ENCODE measurements at places on chromosomes 4 and X.

- H3K4me3 ChIP-seq, result peak overlapping the region; percentile 48
- H3K27me3 ChIP-seq, result no peaks in the 10 kb centered on the region
- H3K4me1 ChIP-seq, result no peaks in the 10 kb centered on the region
- peak overlapping the region; percentile 86 for H3K27ac ChIP-seq
- no peaks in the 10 kb centered on the region for H3K36me3 ChIP-seq
- DNase-seq, result no peak
Measured at GRCh38 chrX:115560211-115560977, 580 bp upstream of the PLS3 start.

GRCh38 chrX:25599061-25599460 is 539.1 kb upstream of the MAGEB18 start:
- no peak overlapping the region for H3K27ac ChIP-seq
- no peak overlapping the region for H3K4me3 ChIP-seq
- H3K36me3 ChIP-seq, result no peaks in the 10 kb centered on the region
- no peaks in the 10 kb centered on the region for H3K4me1 ChIP-seq

DNA sequence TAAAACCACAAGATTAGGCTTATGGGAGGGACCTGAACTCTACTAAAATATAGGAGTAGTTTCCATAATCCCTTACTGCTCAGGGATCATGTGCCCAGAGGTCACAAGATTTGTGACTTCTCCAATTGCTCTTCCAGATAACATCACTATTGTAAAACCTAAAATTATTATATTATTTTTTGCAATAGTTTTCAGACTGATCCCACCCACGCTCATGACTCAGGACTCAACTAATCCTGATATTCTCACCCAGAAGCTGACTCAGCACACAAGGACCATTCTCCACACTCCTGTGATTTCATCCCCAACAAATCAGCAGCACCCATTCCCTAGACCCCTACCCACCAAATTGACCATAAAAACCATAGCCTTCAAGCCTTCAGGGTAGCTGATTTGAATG is 24.0 kb upstream of the RPL34 start:
- H3K27ac ChIP-seq, result no peak overlapping the region
- H3K4me3 ChIP-seq, result no peak overlapping the region
- H3K27me3 ChIP-seq, result no peaks in the 10 kb centered on the region

DNA sequence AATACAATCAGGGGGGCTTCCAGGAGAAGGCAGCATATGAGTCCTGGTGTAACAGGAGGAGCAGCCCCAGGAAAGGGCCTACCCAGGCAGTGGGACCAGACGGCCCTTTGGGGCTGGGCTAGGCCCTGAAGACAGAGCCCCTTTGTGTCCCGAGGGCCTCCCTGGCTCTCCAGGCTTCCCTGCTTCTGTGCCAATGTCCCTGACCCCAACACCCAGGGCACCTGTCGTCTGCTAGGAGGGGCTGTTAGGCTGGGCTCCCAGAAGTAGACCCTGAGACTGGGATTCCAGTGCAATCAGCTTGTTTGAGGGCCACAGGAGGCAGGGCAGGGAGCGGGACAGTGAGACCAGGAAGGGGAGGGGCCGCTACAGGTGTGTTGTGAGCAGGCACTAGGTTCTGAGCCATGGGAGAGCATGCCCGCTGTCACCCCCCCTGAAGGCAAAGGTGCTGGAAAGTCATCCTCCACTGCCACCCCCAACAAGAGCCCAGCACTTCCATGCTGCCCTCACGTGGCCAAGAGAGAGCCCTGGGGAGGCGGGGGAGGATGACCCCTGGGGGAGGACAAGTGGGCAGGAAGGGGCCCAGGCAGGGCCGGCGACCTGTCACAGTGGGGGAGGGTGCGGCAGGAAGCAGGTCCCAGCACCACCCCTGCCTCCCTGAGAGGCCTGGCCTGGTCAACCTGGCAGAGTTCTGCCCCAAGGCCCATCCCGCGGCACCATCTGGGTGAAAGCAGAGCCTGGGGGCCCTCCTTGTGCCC is 64.8 kb downstream of the ADRA2C start:
- peak; percentile 36 for DNase-seq
- no peaks in the 10 kb centered on the region for H3K27me3 ChIP-seq

DNA sequence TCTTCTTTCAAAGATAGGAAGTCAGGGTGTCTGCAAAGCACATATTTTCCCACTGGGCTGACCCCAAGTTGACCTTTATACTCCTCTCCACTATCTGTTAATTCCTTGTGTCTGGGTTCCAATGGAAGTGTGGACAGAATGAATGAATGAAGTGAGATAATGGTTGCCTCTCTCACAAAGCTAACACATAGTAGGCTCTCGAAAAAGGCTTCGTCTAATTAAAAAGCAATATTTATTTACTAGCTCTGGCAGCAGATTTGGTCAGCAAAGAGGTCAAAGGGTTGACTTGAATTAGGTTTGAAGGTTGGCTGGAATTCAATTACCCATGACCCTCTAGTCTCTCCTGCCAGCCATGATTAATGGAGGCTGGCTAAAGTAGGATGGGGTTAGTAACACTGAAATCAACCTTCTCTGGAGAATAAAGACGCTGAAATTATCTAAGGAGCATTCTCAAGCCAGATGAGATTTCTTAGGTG is 280.3 kb upstream of the KLF3 start:
- DNase-seq, result no peak
- H3K4me3 ChIP-seq, result no peak overlapping the region
- H3K36me3 ChIP-seq, result no peaks in the 10 kb centered on the region

DNA sequence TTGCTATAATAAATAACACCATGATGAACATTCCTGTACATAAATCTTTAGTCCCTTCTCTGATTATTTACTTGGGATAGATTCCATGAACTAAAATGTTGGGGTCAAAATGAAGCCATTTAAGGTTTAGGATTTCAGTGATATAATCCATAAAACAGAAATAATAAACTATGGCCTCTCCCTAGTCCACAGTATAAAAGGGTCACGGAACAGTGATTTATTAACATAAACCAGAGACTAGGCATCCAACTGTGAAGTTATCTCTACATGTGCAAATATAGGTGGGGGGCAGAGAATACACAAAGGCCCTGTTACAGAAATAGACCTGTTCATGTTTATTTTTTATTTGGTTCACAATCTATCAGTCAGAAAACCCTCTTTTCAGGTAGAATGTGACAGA is 499.1 kb upstream of the SLIT2 start:
- H3K4me3 ChIP-seq, result no peak overlapping the region
- H3K27ac ChIP-seq, result no peak overlapping the region
- no peaks in the 10 kb centered on the region for H3K36me3 ChIP-seq

DNA sequence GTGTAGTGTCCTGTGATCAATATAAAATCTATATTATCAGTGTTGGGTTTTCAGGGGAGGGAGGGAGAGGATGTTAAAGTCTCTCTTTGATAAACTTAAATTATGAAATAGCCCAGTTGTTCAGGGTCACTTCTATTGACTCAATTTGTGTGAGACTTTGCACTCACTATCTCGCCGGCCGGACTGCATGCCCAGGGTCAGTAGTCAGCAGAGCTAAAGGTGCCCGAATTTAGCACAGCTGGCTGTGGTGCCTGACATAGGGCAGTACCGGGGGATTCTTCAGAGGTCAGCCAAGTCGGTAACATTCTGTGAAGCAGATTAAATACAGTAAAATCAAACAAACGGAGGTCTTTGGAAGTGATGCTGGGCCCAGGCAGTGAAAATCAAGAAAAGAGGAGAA is 19.2 kb downstream of the GABRQ start:
- H3K36me3 ChIP-seq, result no peaks in the 10 kb centered on the region
- no peak overlapping the region for H3K27ac ChIP-seq
- H3K4me1 ChIP-seq, result no peaks in the 10 kb centered on the region
- no peaks in the 10 kb centered on the region for H3K27me3 ChIP-seq

DNA sequence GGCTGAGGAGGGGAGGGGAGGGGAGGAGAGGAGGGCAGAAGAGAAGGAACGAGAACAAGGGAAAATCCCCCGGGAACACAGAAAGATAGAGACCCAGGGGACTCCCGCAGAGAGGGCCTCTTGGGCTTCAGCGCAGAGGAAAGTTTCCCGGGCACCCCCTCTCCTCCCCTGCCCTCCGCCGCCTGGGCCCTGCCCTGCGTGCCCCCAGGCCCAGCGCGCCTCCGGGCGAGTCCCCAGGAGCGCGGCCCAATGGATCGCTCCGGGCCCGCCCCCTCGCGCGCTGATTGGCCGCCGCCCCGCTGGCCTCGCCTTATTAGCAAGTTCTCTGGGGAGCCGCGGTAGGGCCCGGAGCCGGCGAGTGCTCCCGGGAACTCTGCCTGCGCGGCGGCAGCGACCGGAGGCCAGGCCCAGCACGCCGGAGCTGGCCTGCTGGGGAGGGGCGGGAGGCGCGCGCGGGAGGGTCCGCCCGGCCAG is at the start of gene MSX1:
Gene MSX1, plus strand, starts transcription at position 341 of the 474 bp plus-strand sequence. CDS start 235 bp downstream, outside the sequence.
- peak; percentile 90 for DNase-seq
- H3K36me3 ChIP-seq, result no peaks in the 10 kb centered on the region
- no peak within 1 kb of the TSS for H3K27ac ChIP-seq
- H3K27me3 ChIP-seq, result no peaks in the 10 kb centered on the region
- H3K4me3 ChIP-seq, result peak within 1 kb of the TSS; percentile 65

GRCh38 chr4:81152839-81153713 is 61.9 kb downstream of the PRKG2 start:
- no peaks in the 10 kb centered on the region for H3K4me1 ChIP-seq
- no peaks in the 10 kb centered on the region for H3K27me3 ChIP-seq
- H3K4me3 ChIP-seq, result no peak overlapping the region

DNA sequence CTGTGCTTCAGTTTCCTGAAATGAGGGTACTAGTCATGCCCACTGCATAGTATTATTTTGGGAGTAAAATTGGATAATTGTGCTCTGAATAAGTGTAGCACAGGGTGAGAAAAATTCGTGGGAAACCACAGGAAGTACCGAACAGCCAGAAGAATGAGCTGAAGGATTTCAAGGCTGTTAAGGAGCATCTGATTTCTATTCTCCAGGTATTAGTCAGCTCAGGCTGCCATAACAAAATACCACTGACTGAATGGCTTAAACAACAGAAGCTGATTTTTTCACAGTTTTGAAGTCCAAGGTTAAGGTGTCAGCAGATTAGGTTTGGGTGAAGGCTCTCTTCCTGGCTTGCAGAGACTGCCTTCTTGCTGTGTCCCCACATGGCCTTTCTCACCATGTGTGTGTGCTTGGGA is 41.9 kb downstream of the WWC2 start:
- no peak overlapping the region for H3K4me3 ChIP-seq
- no peak overlapping the region for H3K27ac ChIP-seq
- DNase-seq, result no peak
- H3K4me1 ChIP-seq, result peaks cover 3% of the 10 kb centered on the region

DNA sequence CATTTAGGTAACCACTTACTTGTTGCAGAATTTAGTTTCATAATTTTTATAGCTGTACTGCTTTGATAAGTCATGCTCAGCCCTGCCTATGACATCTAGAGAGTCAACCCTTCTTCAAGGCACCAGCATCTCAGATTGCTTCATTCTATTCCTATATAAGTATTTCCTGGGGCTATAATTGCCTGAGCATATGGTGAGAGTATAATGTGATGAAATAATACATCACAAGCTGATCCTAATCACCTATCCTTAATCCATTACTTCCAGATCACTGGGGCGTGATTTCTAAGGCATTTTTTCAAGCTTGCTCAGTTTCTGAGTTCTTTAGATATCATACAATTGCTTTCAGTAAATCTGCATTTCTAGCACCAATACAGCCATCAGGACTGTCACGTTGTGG is 200.0 kb upstream of the NPY2R start:
- no peaks in the 10 kb centered on the region for H3K27me3 ChIP-seq
- H3K4me1 ChIP-seq, result no peaks in the 10 kb centered on the region
- H3K36me3 ChIP-seq, result no peaks in the 10 kb centered on the region
- DNase-seq, result no peak
- no peak overlapping the region for H3K27ac ChIP-seq

DNA sequence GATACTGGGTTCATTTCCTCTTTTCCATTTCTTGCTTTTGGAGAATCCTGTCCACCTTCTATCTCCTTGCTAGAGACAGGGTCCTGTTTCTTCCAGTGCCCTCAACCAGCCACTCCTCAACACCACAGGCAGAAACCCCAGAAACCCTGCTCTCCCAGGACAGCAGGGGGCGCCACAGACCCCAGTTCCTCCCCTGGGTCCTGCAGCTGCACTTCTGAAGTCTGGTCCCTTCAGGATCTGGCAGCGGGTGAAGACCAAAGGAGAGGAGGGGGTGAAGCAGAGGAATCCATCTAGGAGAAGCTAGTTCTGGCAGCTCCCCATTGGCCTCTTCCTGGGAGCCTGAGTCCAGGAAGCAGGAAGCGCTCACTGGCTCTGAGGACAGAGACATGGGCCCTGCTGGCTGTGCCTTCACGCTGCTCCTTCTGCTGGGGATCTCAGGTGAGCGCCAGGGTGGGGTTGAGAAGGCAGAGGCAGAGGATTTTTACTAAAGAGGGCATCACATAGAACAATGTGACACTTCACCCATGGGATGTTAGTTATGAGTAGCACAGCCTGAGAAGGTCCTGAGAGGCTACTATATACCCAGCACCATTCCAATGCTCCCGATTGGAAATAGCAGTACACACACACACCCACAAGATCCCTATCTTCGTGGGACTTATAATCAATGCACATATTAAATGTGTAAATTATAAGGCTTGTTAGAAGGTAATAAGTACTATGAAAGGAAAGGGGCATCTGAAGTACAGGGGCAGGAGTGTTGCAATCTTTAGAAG is at the start of gene PRSS48:
Gene PRSS48, plus strand, starts transcription at position 375 of the 776 bp plus-strand sequence. Its CDS starts 12 bp downstream, at position 387.
- peak; percentile 60 for DNase-seq
- H3K36me3 ChIP-seq, result no peaks in the 10 kb centered on the region
- no peaks in the 10 kb centered on the region for H3K4me1 ChIP-seq

GRCh38 chrX:46873746-46874145 is 36.9 kb downstream of the RP2 start:
- no peaks in the 10 kb centered on the region for H3K36me3 ChIP-seq
- DNase-seq, result no peak
- H3K27ac ChIP-seq, result no peak overlapping the region
- H3K4me1 ChIP-seq, result no peaks in the 10 kb centered on the region
- no peaks in the 10 kb centered on the region for H3K27me3 ChIP-seq

DNA sequence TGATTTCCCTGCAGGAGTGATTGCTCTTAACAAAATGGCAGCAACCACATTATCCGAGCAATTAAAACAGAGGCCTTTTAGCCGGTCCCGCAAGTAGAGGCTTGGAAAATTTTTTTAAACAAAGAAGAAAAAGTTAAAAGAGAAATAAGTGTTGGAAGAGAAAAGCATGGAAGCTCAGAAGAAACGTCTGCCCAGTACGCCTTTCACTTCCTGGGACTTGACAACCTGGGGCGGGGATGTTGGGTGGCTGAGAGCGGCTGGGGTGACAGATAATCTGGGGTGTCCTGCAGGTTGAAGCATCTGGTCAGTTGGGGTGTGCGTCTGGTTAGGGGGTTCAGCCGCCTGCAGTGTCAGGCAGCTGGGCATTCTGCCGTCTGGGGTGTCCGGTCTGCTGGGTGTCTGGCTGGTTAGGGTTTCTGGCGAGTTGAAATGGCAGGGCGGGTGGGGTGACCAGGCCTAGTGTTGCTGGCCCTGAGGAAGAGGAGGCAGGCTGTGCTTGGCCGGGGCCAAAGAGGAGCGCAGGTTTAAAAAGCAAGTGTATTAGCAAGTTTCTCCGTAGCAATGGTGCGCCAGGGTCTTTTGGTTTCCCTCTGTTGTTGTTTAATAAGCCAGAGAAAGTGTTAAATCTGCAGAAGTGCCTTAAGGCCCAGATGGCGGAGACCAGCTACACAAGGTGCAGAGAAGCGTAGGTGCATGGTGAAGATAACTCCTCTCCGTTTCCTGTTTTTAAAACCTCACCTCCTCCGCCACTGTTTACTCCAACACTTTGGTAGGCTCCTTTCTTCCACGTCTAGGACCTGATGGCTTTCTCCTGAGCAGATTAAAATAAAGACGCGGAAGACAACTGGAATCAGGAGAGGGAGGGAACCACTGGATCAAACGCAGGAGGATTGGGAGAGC is 5.6 kb downstream of the HAND2 start:
- no peak overlapping the region for H3K4me3 ChIP-seq
- no peaks in the 10 kb centered on the region for H3K36me3 ChIP-seq
- H3K27me3 ChIP-seq, result no peaks in the 10 kb centered on the region
